ENCODE measurements at places on chromosomes 5 and 9.
A peak's percentile ranks its signal among the peaks of the same experiment; 100 is the strongest.

- no peak for DNase-seq
These were observed 27.1 kb upstream of the SEMA4D start for GRCh38 chr9:89524963-89525362.

GRCh38 chr5:307306-307705, 14.2 kb upstream of the AHRR start:
- no peak for DNase-seq

DNA sequence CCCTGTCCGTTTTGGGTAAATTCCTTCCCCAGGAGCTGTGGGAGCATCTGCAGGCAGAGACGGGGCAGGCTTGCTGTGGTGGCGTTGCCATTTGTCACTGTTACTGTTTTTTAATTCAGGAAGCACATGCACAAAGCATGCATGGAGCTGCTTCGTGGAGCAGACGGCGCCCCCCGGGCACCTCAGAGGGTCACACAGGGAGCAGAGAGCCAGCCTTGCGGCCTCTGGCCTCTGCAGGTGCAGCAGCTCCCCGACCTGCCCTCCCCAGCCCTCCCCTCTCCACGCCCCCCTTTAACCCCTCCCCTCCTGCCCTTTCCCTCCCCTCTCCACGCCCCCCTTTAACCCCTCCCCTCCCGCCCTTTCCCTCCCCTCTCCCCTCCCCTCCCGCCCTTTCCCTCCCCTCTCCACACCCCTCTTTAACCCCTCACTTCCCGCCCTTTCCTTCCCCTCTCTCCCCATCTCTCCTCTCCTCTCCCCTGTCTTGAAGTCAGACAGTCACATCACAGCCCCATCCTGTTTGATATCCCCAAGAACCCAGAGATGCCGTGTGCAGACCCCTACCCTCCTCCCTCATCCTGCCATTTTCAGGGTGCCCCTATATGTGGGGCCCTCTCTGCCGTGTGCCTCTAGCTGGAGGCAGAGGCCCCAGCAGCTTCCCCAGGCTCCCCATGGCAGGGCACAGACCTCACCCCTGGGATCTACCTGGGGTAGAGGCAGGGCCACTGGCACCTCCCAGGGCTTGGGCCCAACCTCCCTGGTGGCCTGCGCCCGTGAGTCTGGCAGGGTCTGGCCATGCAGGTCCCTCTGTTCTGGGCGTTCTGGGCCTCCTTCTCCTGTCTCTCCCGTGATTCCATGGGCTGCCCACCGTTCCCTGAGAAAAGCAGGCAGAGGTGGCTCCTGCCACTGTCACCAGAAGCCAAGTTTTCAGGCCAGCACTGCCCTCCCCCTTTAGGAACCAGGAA, 29.6 kb upstream of the UBAC1 start:
- DNase-seq = peak; percentile 46

- peak; percentile 76 for DNase-seq
These were observed 25.5 kb downstream of the PLAC8L1 start for GRCh38 chr5:146079695-146080373.

DNA sequence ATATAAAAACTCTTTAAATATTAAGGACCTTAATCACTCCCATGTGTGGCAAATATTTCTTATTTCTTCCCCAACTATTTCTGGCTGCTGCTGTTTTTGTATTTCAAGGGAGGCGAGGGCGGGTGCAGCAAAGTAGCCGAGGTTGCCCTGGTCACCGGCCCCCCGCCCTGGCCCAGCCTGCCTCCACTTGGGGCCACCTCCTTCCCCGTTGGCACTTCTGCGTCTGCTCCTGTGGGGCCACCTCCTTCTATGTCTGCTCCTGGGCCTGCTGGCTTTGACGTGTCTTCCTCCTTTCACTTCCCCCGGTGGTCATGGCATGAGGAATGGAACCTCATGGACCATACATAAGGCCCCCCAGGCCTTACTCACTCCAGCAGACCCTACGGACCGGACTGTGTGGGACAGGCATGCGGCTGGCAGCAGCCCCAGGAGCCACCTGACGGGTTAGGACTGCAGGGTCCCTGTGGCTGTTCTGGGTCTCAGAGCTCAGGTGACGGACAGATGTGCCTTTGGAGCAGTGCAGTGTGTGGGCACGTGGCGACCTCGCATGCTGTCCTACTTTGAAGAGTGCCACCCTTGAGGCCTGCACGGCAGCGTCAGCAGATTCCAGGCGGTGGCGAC, 5.8 kb upstream of the ENTPD8 start:
- no peak for DNase-seq

- no peak for DNase-seq
These were observed 59.1 kb upstream of the ALDH1A1 start for GRCh38 chr9:73011956-73012355.

DNA sequence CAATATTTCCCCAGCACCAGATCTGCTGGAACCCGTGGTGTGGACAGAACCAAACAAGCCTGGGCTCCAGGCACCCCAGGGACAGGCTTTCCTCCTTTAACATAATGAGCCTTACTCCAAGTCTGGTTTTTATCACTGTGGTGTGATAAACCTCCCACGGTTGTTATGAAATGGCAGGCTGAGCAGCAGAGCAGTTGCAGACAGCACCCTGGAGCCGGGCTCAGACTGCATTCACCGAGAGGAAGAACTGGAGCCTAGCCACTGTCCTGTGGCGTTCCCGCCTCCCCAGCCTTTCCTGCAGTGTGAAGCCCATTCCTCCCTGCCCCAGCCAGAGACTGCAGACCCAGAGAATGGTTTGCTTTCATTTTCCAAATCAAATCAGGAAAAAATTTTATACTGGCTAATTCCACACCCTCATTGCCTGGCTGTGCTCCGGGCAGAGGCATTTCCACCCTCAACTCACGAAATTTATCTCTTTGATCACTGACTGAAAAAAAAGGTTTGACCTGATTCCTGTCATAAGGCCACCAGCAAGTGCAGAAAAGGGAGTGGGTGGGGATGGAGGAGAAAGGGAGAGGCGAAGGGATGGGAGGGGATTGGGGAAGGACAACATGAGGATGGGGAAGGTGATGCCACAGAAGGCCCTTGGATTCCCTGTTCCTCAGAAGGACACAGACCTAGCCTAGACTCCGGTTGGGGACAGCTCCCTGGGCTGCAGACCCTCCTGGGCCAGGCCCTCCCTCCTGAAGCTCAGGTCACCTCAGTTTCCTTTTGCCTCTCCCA, 18.9 kb downstream of the IPPK start:
- DNase-seq = no peak

DNA sequence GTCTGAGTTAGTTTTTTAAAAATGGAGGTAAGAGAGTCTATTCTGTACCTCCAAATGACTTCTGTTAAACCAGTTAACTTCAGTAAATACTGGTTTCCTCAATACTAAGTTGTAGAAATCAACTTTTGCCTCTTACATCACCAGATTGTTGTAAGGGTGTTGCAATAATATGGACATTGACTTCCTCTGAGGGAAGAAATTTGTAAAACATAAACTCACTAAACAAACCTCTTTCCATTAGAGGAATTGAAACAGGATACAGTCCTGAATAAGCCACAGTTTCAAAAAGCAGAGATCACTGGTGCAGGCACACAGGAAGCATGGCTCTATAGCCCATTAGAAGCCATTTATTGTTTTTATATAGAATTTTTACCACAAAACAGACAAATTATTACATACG, 32.7 kb upstream of the SLCO6A1 start:
- peak; percentile 24 for DNase-seq

GRCh38 chr5:59831326-59832010, 62.1 kb downstream of the PDE4D start:
- peak; percentile 86 for DNase-seq

DNA sequence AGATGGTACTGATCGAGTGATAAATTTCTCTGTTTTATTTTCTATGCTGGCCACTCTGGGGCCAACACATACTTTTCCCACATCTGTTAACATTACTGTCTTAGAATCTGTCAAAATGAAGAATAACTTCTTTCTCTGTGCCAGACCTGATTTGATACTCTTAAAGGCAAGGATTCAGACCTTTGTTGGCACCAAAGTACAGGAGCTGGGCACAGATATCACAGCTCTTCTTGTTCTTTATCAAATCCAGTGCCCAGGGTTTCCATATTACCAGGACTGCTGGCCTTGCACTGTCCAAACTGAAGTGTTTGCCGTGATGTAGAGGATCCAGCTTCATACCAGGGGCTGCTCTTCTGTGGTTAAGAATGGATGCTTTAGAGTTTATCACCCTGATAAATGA, 20.9 kb downstream of the ZNF474 start:
- peak; percentile 7 for DNase-seq

DNA sequence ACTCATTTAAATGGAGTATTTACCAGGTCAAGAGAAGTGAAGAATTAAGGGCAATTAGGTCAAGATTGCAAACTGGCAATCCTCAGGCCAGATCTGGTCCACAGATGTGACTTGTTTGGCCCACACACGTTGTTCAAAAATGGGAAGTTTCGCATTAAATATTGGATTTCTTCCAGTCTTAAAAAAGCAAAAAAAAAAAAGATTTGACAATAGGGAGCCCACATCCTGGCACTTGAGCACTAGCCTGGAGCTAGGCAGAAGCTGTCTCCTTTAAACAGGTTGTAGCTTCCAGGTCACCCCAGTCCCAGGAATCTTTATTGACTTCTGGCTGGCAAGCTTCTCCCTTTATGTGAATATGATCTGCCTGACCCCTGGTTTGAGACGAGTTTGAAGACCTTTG, 520.4 kb downstream of the RAB3C start:
- DNase-seq = no peak

- DNase-seq = no peak
These were observed 271.1 kb upstream of the MVB12B start for GRCh38 chr9:126055381-126055985.

- no peak for DNase-seq
These were observed 148.6 kb downstream of the LRRC70 start for GRCh38 chr5:62727184-62727583.

DNA sequence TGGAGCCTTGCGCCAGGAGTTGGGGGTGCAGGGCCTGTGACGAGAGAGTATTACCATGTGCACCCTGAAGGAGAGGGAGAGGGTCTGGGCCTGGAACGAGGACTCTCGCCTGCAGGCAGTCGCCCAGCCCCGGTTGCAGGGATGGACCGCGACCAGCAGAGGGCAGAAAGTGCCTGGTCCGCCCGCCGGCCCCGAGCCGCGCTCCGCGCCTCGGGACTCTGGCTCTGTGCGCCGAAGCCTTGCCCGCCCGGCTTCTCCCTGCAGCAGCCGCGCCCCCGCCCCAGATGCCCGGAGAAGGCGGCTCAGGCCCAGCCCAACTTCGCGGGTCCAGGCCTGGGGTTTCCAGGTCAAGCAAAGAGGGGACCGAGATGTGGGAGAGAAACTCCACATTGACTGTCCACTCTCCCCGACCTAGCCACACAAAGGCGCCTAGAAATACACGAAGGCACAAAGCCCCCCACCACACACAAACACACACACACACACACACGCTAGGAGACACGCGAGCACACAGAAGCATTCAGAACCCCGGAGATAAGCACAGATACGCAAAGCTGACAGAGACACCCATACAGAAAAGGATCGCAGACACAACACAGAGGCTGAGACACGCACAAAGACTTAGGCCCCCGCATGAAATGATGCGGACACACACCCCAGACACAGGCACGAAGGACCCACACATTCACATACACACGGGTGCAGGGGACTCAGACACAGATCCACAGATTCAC, 2.0 kb upstream of the LMX1B start:
- DNase-seq = peak; percentile 63

DNA sequence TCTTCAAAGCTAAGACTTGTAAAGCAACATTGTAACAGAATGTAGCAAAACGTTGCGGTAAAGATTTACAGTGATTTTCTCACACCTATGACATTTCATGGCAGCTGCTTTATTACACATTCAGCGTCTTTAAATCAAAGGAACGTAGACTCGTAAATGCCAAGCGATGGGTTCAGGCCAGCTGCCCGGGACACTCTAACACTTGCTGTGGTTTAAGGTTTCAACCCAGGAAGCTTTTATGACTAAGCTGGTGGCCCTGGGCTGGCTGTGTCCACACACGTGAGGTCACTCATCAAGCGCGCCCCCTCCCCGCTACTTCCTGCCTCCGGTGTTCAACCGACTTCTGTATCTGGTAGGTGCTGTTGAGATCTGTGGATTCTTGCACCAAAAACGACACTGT, 2.5 kb downstream of the SLC6A18 start:
- DNase-seq = no peak

DNA sequence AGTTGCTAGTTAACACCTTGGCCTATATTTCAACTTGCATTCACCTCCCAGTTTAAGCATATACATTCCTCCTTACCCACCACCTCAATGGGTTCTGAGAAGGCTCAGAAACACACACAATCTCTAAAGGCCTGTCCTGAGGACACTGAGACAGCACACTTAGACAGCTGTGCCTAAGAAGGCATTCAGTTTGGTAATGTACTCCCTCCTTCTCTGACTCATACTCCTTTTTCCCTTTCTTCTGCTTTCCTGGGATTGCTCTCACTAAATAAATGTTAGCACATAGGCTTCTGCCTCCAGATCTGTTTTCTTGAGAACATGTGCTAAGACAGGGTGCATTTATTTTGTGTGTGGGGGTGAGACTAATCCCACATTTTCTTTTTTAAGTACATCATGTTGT, 456.8 kb upstream of the CDH6 start:
- no peak for DNase-seq

DNA sequence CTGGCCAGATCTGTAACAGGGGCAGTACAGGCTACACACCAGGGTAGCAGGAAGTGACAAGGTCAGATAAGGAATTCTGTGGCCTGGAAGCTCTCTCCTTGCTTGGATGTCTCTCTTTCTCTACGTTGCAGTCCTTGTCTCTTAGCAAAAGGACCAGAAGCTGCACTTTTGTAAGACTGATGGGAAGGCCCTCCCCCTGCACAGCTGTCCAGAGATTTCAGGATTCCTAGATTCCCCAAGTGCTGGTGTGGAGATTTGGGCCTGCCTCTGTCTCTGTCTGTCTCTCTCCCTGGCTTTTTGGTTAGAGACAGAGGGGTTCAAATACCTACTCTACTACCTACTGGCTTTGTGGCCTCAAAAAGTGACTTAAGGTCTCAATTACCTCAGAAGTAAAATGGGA, 10.0 kb upstream of the CNTFR start:
- DNase-seq = peak; percentile 10

DNA sequence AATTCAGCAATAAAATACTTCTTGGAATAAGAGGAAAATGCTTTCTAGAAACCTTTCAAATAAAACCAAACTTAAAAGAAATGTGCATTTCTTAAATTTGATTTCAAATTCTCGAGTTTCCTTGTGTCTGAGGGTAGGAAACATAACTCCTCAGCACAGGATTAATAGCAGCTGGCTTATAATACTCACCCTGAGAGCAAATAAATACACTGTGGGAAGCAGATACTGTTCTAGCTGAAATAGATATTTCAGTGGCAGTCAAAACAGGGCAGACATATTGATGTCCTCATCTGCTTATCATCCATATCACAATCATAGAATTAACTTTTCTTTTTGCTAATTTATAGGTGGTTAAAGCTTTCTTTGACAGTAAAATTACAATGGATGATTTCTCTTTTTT, 24.1 kb upstream of the FEM1C start:
- DNase-seq = no peak
